Stomach (tissue), 19 donors: ENCODE measurements at places on chromosomes 5 and 9. TPM values are rescaled to one million over a fixed set of nuclear protein-coding genes. Genes with fewer than 3 reads are reported as not detected.
A peak's percentile ranks its signal among the peaks of the same experiment; 100 is the strongest.

OR1L6 gene
- total RNA-seq = not detected

SPATA31E1 gene
- not detected for total RNA-seq

FUBP3 gene
- total RNA-seq = 16.2 TPM

DNA sequence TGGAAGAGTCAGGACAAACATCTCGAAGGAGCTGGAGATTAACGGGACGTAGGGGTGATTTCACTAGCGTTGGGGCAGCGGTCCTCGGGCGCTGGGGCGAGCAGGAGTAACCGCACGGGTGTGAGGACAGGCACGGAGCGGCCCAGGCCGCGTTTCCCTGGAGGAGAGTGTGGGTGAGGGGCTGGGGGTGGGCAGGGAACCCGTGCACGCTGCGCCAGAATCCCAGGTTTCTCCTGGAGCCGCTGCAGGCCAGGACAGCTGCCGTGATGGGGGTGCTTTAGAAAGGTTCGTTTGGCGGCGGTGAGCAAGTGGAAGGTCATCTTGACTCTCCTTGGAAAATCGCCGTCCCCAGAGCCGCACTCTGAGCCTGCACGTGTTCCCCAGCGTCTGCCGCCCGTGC is 290.2 kb upstream of the IRX1 start:
- DNase-seq = no peak
- no peak overlapping the region for H3K27ac ChIP-seq
- H3K4me3 ChIP-seq = no peak overlapping the region
- no peaks in the 10 kb centered on the region for H3K27me3 ChIP-seq
- H3K4me1 ChIP-seq = no peaks in the 10 kb centered on the region
- no peaks in the 10 kb centered on the region for H3K36me3 ChIP-seq

- peak; percentile 15 for DNase-seq
- peaks cover 42% of the 10 kb centered on the region for H3K27me3 ChIP-seq
- no peaks in the 10 kb centered on the region for H3K36me3 ChIP-seq
- H3K27ac ChIP-seq = no peak overlapping the region
- H3K4me1 ChIP-seq = no peaks in the 10 kb centered on the region
Measured at GRCh38 chr9:135606885-135607259, 32.5 kb downstream of the GLT6D1 start.

DNA sequence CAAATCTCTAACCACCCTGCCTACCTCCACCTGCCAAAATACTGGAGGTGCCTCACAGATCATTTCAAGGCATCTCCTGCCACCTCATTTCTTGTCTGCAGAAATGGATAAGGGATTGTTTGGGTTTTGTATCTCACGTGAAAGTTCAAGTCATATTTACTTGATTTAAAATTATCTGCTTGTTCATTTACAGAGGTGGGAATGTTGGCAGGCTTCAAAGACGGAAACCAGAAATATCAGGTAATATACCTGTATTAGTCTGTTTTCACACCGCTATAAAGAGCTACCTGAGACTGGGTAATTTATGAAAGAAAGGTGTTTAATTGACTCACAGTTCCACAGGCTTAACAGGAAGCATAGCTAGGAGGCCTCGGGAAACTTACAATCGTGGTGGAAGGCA is 85.4 kb downstream of the CAAP1 start:
- no peak overlapping the region for H3K4me3 ChIP-seq
- no peak for DNase-seq
- no peak overlapping the region for H3K27ac ChIP-seq
- no peaks in the 10 kb centered on the region for H3K27me3 ChIP-seq
- H3K4me1 ChIP-seq = no peaks in the 10 kb centered on the region

GRCh38 chr9:80177949-80178480 is 606.2 kb downstream of the TLE4 start:
- H3K27me3 ChIP-seq = no peaks in the 10 kb centered on the region
- no peaks in the 10 kb centered on the region for H3K4me1 ChIP-seq
- H3K36me3 ChIP-seq = no peaks in the 10 kb centered on the region

GRCh38 chr9:86546712-86547111 is 192.5 kb upstream of the TUT7 start:
- H3K36me3 ChIP-seq = no peaks in the 10 kb centered on the region
- DNase-seq = no peak
- no peaks in the 10 kb centered on the region for H3K27me3 ChIP-seq
- no peak overlapping the region for H3K4me3 ChIP-seq
- no peak overlapping the region for H3K27ac ChIP-seq

- H3K27me3 ChIP-seq = no peaks in the 10 kb centered on the region
- no peak overlapping the region for H3K4me3 ChIP-seq
- no peaks in the 10 kb centered on the region for H3K36me3 ChIP-seq
- H3K27ac ChIP-seq = peak overlapping the region; percentile 75
- H3K4me1 ChIP-seq = no peaks in the 10 kb centered on the region
- DNase-seq = peak; percentile 69
Measured at GRCh38 chr5:147072622-147073021, 162.2 kb upstream of the STK32A start.

DNA sequence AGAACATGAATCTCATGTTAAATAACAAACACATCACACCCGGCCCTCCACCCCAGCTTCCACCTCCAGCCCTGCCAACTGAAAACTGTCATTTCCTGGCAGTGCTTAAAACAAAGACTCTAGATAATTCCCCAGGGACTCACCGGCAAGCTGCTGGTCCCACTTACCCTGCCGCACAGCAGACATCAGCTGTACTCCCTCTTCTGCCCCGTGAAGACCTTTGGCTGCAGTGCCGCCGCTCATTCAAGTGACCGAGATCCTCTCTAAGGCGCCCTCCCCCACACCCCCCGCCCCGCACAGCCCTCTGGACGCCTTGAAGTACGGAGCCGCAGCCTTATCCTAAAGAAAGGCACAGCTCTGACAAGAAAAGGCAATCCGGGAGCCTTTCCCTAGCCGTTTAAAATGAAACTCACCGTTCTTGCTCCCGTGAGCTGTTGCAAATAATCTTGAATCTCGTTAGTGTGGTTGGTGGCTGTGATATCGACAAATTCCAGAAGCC is 434 bp downstream of the GLRX start:
- peaks cover 2% of the 10 kb centered on the region for H3K36me3 ChIP-seq
- H3K4me1 ChIP-seq = peaks cover 77% of the 10 kb centered on the region
- H3K27me3 ChIP-seq = no peaks in the 10 kb centered on the region
- DNase-seq = peak; percentile 60
- H3K4me3 ChIP-seq = peak overlapping the region; percentile 87

GRCh38 chr5:10914741-10915480 is 153.9 kb upstream of the DAP start:
- H3K4me1 ChIP-seq = no peaks in the 10 kb centered on the region
- DNase-seq = no peak
- no peaks in the 10 kb centered on the region for H3K36me3 ChIP-seq
- no peak overlapping the region for H3K27ac ChIP-seq
- no peak overlapping the region for H3K4me3 ChIP-seq
